Activated CD4-positive, CD25-positive, alpha-beta regulatory T cell treated with anti-CD3 and anti-CD28 coated beads, Interleukin-2, amount 50 U/mL, for 16 hours (primary cell): ENCODE measurements at places on chromosomes 4 and X.

DNA sequence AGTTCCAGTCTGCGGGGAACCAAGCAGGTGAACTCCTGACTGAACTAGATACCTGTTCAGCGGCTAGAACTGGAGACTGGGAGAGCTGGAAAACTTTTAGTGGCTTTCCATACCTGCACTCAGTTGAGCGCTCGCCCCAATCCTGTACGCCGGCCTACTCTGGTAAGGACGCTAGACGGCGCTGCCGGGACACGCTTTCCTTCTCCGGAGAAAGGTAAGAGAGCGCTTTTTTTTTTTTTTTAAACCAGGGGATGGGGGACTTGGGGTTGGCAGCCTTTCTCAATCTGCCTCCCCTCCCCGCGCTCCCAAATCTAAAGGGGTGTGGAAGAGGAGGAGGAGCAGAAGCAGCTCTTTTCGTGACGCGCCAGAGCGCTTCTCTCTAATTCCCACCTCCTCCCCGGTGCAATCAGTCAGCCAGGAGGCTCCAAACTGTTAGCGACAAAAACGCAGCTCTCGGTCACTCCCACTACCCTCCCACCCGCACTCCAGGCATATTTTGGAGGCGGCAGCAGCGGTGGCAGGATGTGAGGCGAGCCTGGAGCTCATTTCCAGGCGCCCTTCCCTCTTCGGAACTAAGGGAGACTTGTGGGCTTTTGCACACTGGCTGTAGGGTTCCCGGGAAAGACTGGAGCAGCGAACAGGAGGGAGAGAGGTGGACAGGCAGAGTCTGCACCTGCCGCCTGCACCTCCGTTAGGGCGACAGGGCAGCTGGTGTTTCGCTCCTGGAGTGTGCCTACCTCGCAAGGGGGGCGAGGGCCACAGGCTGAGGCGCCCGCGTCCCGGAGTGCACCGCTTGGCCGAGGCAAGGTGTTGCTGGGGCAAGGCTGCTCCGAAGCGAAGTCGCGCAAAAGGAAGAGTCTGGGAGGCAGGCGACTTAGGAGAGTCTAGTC is at the start of gene IL1RAPL2:
Gene IL1RAPL2 (plus strand): TSS at position 409 of the 890 bp plus-strand sequence.
- no peak for DNase-seq

DNA sequence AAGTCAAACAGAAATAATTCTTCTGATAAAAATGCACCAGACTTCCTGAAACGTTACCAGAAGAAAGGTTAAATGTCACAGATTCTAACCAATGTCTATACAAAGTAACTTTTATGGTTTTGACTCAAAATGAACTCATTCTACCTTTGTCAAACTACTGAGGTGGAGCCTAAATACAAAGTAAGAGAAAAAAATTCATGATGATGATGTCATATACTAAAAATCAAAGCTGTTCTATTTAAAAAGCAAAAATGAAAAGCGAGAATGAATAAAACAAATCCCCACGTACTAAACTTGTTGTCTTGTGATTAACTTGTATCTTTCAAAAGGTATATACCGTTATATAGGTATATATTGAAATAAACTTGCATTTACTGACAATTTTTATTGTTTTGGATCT is 21.7 kb downstream of the GNPDA2 start:
- DNase-seq, result no peak

DNA sequence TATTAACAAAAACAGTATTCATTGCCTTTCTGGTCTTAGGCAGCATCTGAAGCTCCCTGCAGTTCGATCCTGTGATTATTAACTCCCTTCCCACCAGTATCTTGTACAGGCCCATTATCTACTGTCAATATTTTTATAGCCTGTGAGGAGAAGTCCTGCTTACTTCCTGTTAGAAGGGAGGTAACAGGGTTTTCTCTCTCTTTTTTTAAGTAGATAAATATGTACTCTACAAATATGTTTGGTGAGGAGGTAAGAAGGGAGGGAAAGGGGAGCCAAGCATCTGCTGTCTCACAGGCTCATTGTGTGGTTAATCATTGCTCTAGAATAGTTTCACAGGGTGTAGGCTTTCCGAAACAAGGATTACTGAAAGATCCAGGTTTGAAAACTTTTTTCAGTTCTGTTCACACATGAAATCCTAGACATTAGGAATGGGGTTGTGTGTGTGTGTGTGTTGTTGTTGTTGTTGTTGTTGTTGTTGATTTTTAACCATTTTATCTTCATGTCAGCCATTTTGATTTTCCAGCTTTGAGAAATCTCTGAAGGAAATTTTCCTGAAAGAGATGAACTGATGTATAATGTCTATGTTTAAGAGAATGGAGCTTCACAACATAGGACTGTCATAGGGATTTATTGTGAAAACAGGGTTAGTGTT is 14.2 kb downstream of the ATOH1 start:
- DNase-seq, result no peak

- DNase-seq, result no peak
Measured at GRCh38 chr4:149638073-149638472, 177.6 kb downstream of the IQCM start.

DNA sequence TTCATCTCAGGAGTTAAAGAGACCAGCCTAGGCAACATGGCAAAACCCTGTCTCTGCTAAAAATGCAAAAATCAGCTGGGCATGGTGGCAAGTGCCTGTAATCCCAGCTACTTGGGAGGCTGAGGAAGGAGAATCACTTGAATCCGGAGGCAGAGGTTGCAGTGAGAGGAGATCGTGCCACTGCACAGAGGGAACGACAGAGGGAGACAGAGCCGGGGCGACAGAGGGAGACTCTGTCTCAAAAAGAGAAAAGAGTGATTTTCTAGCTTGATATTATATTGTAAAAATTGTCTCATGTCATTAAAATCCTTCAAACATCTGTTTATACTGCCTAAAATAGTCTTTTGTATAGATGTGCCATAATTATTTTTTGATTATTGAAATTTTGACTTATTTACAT is 225.4 kb upstream of the AGA start:
- DNase-seq, result no peak
